ENCODE measurements at places on chromosomes 1 and 21.

DNA sequence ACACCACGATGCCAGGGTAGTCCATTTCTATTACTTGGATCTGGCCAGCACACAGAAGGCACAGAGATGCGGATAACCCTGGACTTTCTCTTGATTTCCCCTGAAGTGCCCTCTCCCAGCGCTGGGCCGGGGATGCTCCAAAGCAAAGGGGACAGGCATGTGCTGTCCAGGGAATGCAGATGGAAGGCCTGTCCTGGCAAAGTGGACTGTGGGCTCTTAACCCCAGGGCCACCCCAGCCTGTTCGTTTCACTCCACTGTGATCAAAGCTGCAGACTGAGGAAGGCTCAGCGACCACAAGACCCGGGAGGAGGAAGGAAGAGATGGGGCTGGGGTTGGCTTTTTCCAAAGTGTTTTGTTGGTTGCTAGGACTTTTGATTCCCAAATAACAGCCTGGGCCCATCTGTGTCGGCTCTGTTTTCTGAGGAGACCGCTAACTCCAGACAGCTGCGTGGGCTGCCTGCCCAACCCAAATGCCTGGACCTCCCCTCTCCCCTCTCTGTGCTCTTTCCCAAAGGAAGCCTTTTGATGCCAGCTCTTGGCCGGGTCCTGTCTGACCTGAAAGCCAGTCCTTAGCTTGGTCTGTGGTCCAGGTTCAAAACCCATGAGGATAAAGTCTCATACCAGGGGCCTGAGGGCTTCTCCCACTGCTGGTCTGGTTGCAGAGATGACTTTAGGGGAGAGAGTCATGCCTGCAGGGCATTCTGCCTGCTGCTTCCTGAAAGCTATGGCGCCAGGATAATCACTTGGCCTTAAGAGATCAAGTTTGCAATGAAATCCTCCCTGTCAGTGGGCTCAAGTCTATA, 119.6 kb upstream of the CD34 start:
- no peak for DNase-seq

GRCh38 chr1:97630281-97630680, 290.6 kb downstream of the DPYD start:
- DNase-seq, result no peak

DNA sequence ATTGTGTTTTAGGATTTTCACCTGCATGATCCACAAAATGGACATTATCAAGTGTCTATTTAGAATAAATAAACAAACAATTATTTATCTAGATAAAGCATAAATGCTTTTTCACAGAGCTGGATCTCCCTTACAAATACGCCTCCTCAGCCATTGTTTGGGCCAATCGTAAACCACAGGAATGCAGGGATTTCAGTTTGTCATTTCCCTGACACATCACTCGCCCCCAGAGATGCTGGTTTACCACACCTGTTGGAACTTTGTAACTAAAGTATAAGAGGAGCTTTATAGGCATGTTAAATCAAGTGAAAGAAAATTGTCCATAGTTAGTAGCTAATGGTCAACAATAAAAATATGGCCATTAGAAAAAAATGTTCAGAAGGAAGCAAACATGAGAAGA, 40.3 kb downstream of the GPR88 start:
- no peak for DNase-seq

DNA sequence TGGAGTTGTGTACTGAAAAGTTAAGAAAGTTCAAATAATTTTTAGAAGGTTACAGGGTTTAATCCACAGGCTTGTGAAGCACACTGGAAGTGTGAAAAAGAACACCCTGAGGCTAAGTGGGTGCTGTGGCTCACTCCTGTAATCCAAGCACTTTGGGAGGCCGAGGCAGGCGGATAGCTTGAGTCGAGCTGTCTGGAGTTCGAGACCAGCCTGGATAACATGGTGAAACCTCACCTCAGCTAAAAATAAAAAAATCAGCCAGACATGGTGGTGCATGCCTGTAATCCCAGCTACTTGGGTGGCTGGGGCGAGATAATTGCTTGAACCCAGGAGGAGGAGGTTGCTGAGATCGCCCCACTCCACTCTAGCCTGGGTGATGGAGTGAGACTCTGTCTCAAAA, 9.8 kb downstream of the TXNIP start:
- no peak for DNase-seq

DNA sequence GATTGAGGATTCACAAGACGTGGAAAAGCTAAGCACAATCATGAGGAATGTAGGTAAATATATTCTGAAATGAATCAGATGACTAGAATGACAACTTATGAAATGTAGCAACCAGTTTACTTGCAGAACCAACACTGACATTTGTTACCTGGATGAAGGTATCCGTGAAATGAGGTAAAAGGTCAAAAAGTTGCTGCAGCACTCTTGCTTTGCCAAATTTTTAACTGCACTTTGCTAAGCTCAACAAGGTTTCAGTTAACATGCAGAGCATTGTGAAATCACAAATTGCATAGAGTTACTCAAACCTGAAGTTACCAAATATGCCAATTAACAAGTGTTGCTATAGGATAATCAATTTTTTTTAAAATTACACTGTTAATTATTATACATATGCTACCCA, 1280.1 kb downstream of the KCNT2 start:
- no peak for DNase-seq

- DNase-seq, result no peak
These were observed 297.7 kb downstream of the PTPRC start for GRCh38 chr1:198936371-198937083.

DNA sequence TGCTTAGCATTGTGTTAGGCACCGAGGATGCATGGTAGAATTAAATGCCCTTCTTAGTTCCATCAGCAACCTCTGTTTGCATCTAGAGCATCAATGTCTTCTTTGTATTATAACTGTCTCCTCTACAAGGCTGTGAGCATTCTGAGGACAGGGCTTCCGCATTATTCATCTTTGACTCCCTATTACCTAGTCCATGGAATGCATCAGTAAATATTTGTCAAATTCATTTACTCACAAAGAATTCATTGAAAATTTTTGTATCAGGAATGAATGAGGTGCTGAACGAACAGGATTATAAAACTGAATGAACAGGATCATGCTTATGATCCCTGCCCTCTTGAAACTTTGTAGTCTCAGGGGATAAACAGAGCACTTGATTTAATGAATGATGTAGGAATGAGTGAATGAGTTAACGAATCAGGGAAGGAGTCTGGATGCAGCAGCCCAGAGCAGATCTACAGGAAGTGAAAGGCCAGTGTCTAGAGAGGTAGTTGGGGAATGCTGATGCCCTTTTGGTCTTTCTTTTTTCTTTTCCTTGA, 2.8 kb downstream of the RHBDL2 start:
- no peak for DNase-seq

GRCh38 chr1:209368864-209369598, 214.5 kb upstream of the CAMK1G start:
- no peak for DNase-seq

GRCh38 chr1:33698361-33699035, 165.4 kb upstream of the HMGB4 start:
- DNase-seq, result no peak

DNA sequence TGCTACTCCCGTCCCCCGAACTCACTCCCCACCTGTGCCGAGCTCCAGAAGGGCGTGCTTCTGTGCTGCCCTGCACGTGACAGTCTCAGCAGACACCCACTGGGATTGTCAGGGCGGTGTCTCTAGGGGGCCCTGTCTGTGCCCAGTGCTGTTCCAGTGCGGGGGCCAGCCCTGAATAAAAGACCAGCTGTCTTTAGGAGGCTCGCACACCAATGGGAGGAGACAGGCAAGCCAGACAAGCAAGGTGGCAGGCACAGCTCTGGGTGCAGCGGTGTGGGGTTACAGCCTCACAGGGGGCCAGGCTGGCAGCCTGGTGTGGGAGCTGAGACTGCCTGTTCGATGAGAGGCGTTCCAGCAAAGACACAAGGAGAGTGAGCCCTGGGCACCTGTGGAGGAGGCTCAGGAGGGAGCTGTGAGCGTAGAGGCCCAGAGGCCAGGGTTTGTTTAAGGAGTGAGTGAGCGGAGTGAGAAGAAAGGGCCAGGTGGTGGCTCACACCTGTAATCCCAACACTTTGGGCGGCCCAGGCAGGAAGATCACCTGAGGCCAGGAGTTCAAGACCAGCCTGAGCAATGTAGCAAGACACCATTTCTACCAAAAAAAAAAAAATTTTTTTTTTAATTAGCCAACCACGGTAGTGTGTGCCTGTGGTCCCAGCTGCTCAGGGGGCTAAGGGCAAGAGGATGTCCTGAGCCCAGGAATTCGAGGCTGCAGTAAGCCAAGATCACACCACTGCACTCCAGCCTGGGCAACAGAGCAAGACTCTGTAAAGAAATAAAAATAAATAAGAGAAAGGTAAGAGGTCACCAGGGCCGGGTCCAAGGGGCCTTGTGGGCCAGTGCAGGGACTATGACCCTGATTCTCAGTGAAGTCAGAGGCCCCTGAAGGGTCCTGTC, 48.2 kb upstream of the ARHGEF16 start:
- no peak for DNase-seq

DNA sequence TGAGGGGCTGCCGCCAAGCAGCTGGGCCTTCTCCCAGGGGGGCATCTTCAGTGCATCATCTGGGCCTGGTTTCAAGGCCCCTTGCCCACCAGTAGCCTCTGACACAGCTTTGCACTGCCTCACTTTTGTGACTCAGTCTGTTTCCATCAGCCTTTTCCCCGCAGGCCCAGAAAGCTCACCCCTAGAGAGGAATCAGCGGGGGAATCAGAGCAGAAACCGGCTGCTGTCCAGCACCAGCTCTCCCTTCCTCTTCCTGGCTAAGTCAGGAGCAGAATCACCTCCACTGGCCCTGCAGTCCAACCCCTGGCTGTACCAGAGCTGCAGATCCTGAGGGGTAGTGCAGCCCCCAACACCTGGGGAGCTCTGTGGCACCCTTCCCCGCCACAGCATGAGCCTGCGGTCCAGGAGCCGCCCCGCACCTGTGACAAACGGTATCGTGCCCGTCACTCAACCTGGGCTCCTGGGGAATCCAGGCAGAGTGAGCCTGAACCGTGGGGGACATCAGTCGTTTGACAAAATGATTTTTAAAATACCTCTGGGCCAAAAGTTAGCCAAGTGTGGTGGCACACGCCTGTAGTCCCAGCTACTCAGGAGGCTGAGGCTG, 83.3 kb upstream of the TMEM51 start:
- DNase-seq, result no peak

- no peak for DNase-seq
These were observed 41.5 kb downstream of the GALNT2 start for GRCh38 chr1:230108580-230108979.

DNA sequence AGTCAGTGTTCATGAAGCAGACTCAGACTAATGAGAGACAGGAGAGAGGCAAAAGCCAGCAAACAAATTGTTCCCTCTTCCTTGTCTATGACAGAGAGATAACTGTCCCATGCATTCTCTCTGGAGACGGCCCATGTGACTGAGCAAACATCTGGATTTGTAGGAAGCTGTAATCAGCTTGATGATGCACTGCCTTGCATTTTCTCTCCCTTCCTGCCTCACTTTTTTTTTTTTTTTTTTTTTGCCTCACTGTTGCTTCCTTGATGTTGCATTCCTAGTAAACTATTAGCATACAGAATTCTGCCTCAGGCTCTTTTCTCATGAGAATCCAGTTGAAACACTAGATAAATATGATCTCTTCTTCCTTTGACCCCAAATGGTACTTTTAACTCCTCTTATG, 134.5 kb downstream of the HHIPL2 start:
- no peak for DNase-seq

- DNase-seq, result no peak
These were observed 10.0 kb downstream of the MROH7 start for GRCh38 chr1:54651608-54652007.

DNA sequence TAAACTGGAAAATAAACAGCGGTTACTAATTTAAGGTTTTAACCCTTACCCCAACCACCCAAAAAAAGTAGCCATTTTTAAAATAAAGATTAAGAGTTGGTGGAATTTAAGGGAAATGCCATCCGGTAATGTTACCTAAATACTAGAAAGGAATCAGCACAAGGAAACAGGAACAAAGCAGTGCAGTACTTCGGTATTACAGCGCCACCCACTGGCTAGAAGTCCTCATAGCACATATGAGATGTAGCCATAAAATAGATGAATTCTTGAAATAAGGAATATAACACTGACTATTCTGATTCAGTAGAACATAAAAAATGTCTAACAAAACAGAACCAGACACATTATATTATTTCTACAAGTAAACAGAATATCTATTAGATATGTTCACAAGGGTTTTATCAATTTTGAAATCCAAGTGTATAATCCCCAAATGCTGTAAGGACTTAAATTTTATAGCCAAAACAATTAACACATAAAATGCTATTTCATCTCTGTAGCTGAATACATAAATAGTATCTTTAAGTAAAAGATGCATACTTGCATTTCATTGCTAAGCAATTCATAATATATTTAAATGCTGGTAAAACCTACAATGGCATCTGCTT, 58.8 kb downstream of the FRRS1 start:
- peak; percentile 20 for DNase-seq

DNA sequence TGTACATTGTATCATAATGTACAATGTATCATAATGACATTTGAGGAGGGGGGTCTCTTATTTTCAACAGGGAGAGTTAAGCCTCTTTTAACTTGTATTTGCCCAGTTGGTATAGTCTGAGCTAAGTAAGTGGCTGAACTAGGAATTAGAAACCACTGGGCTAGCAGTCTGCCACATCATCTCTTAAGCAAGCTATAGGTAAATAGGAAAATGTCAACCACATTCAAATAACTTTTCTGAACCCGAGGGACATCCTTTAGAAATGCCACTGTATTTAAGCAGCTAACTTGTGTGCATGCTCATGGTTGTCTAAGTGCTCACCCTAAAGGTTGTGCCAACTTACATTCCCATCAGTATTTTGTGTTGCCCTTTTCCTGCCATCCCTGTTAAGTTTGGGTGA, 35.5 kb upstream of the ASB17 start:
- no peak for DNase-seq

- no peak for DNase-seq
These were observed 39.6 kb upstream of the DOCK7 start for GRCh38 chr1:62727656-62728407.

DNA sequence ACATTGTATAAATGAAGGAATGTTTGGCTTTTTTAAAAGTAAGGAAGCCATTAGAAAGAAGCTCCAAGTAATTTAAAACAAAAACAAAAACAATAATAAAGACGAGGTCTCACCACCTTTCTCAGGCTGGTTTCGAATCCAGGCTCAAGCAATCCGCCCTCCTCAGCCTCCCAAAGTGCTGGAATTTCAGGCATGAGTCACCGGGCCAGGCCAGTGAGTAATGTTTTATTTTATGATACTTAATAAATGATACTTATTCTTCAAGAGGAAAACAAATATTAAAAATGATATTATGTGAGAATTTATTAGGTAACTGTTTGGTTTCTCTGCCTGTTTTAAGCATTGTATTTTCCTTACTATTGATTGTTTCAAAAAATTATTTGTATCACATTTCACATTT, 201.4 kb upstream of the BRINP3 start:
- no peak for DNase-seq

DNA sequence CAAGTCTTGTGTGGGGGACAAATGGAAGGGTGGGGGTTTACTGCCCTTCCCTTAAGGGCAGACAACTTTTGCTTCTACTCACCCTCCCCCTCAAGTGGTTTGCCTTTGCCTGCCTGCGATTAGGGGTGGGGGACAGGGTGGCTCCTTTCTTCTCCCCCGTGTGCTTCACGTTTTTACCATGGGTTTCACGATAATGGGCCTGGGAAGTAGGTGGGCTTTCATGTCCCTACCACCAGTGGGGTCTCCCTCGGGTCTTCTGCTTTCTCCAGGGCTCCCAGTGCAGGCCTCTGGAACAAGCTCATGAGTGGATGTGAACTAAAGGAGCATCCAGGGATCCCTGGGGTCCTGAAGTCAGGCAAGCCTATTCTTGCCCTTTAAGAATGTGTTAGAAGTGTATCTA, 21.6 kb downstream of the UTP25 start:
- DNase-seq, result no peak

Measured in stimulated activated CD8-positive, alpha-beta memory T cell treated with anti-CD3 and anti-CD28 coated beads, Interleukin-4, amount 100 ng/mL, for 24 hours (primary cell).